Epithelial cell of alveolus of lung (primary cell): ENCODE measurements at places on chromosomes 12 and 14. TPM values are rescaled to one million over a fixed set of nuclear protein-coding genes. Genes with fewer than 3 reads are reported as not detected.

Gene ESR2
- 0.40 and 0.91 TPM in 2 replicates for total RNA-seq

Gene VDR
- total RNA-seq = 3.7 and 12.4 TPM in 2 replicates

Gene FAM90A1
- total RNA-seq = 0.13 and 0.80 TPM in 2 replicates

Gene PLBD1
- total RNA-seq = 2.8 and 6.6 TPM in 2 replicates
